ENCODE measurements at places on chromosomes 1 and 21. TPM values are rescaled to one million over a fixed set of nuclear protein-coding genes. Genes with fewer than 3 reads are reported as not detected.

DNA sequence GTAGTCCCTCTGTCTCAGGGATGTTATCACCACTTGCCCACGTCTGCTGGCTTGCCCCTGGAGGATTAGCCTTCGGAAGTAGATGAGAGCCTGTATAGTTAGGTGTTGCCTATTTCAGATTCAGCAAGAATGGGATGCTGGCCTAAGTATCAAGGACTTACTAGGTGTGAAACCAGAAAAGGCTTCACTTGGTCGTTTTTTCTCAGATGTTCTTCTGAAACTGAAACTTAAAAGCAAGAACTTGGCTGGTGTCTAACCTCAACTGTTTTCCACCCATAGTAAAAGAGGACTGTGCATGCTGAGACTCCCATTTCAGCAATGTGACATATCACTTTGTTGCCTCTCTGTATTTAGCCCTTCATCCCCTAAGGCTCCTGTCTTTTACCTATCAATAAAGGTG is 67.0 kb upstream of the LRRC53 start:
- no peak for DNase-seq

Gene OR2T2
- total RNA-seq = not detected

DNA sequence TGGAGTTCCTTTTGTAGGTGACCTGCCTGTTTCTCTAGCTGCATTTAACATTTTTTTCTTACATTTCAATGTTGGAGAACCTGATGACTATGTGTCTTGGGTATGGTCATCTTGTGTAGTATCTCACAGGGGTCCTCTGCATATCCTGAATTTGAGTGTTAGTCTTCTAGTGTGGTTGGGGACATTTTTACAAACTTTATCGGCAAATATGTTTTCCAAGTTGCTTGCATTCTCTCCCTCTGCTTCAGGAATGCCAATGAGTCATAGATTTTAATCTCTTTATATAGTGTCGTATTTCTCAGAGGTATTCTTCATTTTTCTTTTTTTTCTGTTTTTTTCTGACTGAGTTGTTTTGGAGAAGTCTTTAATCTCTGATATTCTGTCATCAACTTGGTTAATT is 684.0 kb downstream of the NCAM2 start:
- no peak for DNase-seq

- no peak for DNase-seq
Measured at GRCh38 chr1:234096161-234096770, 191.8 kb downstream of the SLC35F3 start.

Gene OR2L8
- total RNA-seq = not detected

- DNase-seq = no peak
Measured at GRCh38 chr1:29227511-29227910, 3.2 kb downstream of the MECR start.

Gene NBPF10
- 1.6 TPM for total RNA-seq

Gene HPDL
- total RNA-seq = not detected

DNA sequence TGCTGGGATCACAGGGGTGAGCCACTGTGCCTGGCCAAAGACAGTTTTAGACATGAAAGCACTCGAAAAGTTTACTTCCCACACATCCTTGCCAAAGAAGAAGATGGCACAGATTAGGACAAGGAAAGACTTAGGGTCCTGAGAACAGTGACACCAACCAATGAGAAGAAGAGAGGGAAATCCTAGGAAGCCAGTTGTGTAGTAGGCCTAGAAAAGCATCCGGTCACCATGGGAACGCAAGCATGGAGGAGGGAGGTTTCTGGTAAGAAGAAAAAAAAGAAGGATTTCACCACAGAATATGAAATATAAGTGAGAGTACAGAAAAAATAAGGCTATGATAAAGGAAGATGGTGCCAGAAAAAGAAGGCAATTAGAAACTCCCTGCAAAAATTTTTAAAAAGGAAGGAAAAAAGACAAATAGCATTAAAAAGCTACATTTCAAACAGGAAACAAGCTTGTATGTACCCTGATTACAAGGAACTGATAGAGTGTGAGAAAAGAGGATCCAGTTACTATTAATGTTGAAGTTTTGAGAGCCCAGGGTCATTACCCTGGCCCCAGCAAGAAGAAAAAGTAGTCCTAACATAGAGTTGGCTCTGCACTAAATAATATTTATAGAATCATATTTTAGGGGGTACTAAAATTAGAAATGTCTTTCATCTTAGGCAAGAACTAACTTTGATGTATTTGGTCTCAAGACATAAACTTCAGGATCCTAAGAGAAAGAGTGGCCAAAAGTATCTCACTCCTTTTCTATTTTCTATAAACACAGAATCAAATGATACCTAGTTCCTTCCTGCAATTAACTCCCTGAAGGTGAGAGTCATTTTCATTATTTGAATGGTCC is 16.1 kb downstream of the DIPK1A start:
- no peak for DNase-seq
